Pancreas (tissue), 10 donors: ENCODE measurements at places on chromosomes 13 and 19. TPM values are rescaled to one million over a fixed set of nuclear protein-coding genes. Genes with fewer than 3 reads are reported as not detected.
A peak's percentile ranks its signal among the peaks of the same experiment; 100 is the strongest.

Gene CD70
- total RNA-seq, result not detected

Gene SULT2B1
- total RNA-seq, result 0.60 TPM

Gene TNFRSF19
- total RNA-seq, result 2.2 TPM

Gene TEX26
- total RNA-seq, result 0.17 TPM

Gene FXYD1
- 2.8 TPM for total RNA-seq

Gene ONECUT3
- not detected for total RNA-seq

Gene PSG1
- total RNA-seq, result not detected

DNA sequence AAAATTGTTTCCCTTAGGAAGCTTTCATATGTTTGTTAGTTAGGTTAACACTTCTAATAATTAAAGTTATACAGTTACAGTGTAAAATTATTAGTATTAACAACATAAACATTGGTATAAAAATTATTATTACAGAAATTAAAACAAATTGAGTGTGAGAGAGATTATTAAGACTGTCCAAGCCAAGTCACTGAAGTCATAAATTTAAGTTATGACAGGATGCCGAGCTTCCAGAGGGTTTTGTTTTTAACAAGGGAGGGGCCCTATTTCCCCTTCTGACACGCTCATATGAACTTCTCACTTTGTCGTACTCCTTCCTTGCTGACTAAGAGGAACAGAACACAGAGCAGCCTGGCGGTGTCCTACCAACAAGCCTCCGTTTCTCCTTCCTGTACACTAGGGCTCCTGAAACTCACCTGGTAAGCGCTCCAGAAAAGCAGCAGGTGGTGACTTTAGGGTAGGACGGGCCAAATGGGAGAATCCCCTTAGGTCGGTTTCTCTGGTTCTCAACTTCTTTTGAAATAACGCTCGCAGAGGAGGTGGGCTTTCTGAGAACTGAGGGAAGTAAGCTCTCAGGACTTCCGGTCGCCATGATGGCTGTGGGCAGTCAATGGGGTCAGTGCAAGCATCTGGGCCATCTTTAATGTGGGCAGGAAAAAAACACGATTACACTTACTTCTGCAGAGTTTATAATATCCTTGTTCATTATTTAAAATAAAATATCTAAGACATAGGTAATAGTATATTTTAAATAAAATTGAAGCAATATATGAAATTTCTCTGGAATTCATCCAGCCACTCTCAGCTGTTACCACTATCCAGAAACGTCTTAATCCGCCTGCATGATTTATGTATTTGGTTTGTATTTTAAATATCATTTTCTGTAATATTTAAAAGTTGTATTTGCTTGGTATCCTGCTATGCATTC, at the start of gene CARD8:
Gene CARD8, minus strand, starts transcription at position 537 of the 928 bp plus-strand sequence. CDS start 14,892 bp downstream, outside the sequence.
- peak; percentile 84 for DNase-seq

- DNase-seq, result no peak
Measured at GRCh38 chr19:34418300-34418699, 9.9 kb upstream of the UBA2 start.

DNA sequence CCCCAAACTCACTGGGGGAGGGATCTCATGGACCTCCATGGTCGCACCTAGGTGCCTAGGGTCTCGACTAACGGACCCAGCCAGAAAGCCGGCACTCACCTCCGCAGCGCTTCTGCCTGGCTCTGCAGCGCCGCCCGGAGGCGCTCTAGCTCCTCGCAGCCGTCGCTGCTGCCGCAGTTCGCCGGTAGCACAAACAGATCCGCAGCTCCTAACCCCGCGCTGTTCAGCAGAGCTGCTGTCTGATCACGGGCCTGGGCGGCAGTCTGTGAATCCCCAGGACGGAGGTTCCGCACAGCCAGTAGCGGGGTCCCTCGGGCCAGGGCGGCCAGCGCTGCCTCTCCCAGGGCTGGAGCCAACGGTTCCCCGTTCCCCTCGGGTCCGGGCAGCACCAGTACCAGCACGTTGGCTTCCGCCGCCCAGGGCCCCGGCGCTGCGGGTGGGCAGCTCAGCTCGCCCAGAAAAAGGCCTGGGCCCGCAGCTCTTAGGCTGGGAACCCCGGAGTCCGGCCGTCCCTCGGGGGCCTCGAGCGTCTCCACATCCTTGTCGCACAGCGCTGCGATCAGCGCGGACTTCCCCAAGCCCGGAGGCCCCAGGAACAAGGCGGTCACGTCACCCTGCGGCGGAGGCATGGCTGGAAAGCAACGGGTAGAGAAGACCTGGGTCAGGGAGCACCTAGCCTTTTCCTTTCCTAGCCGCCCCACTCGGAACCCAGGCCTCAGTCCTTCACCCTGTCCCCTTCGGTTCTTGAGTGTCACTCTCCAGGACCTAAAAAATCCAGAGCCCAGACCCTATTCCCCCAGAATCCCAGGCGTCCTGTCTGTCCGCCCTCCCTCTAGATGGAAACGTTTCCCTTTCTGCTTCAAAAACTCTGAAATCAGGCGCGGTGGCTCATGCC, 977 bp downstream of the IRGQ start:
- DNase-seq, result peak; percentile 75

GRCh38 chr13:33072282-33072681, 56.1 kb downstream of the KL start:
- DNase-seq, result no peak

DNA sequence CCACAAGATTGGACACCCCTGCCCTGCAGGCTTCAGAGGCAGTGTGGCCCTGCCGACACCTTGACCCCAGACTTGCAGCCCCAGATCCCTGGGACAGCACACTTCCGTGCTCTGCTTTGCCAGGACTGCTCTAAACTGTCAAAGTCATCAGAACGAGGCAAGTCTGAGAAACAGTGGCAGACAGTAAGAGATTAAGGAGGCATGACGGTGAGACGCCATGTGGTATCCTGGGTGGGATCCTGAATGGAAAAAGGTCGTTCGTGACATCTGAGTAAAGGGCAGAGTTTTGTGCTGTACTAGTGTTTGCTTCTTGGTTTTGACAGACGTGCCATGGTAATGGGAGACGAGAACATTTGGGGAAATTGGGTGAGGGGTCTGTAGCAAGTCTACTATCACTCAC, 13.8 kb downstream of the ZNF579 start:
- no peak for DNase-seq

DNA sequence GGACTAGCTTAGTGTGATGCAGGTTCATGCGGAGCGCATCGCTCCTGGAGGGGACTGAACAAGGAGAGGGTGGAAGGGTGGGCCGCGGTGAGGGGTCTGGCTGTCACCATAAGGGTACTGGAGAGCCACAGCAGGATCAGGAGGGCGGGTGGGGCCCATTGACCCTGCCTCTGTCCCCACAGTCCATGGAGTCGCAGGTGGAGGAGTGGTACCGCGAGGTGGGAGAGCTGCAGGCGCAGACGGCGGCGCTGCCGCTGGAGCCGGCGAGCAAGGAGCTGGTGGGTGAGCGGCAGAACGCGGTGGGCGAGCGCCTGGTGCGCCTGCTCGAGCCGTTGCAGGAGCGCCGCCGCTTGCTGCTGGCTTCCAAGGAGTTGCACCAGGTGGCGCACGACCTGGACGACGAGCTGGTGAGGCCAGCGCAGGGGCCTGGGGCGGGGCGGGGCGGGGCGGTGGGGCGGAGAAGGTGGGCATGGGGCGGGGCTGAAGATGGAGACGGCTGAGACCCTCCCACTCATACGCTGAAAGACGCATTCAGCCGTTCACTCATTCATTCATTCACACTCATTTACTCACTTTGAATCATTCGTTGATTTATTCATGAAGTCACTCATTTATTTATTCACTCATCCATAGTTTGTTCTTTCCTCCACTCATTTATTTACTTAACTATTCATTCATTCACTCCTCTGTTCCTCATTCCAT, 27.5 kb upstream of the SHKBP1 start:
- peak; percentile 84 for DNase-seq

DNA sequence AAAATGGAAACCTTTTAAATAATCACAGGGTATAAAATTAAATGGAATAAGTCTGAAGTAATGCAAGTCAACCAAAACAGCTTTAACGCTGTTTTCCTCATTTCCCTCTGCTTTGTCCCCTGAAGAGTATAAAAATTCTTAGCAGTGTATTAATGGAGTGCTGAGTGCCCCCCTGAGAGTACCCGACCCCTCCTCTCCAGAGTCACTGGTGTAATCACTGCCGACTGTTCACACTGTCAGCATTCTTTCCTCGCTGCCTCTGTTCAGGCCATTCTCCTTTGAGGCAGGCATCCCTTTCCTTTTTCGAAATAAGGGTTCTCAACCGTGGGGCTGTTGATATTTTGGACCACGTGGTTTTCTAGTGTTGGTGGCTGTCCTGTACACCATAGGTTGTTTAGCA, 146.9 kb upstream of the SLC10A2 start:
- DNase-seq, result no peak

DNA sequence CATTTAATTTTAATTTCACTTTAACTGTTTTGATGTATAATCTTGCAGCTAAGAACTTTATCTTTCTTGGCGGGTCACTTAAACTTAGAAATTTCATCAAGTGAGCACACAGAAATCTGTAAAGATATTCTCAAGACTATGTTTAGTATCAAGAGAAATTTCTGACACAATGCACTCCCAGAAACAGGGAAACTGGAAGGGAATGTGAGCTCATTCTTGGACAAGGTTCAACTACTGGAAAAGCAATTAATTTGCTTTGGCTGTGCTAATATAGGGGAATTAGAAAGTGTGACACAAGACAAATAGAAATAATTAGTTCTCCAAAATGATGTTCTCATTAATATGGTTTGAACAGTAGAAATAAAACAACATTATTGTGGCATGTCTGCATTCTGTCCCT, 402.3 kb downstream of the DACH1 start:
- no peak for DNase-seq

GRCh38 chr13:62767473-62767872, 1351.8 kb upstream of the PCDH20 start:
- peak; percentile 23 for DNase-seq

GRCh38 chr13:23724196-23724970, 154.2 kb downstream of the TNFRSF19 start:
- DNase-seq, result no peak

DNA sequence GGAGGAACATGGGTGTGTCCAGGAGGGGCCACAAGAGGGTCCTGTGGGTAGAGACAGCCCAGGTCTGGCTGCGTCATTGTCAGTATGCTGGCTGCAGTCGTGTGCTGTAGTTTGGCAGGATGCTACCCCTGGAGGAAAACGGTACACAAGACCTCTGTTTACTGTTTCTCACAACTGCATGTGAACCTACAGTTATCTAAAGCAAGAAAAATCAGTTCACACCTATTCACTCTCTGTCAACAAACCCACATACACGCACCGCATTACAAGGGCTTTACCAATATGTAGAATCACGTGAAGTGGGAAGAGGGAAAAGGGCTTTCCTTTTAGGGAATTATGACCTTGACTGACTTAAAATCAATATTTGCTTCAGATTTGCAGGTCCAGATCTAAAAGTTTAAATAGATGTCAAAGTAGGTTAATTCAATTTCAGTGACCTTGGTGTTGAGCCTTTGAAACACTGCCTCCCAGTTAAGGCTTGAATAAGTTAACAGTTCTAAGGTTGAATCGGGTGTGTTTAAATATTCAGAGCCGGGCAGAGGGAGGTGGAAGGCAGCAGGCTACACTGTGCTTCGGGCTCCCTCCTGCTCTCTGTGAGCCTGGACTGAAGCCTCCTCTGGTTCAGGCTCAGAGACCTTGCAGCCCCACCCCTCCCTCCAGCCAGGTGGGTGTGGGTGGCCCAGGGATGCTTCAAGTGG, 17.2 kb upstream of the MCF2L start:
- no peak for DNase-seq

GRCh38 chr19:52297601-52298364, 814 bp downstream of the ZNF480 start:
- DNase-seq, result no peak

GRCh38 chr13:44927968-44928367, 61.3 kb downstream of the NUFIP1 start:
- no peak for DNase-seq

GRCh38 chr13:35598233-35598632, 121.7 kb upstream of the MAB21L1 start:
- no peak for DNase-seq

- peak; percentile 91 for DNase-seq
Measured at GRCh38 chr19:48859711-48860572, 8.5 kb downstream of the PLEKHA4 start.

DNA sequence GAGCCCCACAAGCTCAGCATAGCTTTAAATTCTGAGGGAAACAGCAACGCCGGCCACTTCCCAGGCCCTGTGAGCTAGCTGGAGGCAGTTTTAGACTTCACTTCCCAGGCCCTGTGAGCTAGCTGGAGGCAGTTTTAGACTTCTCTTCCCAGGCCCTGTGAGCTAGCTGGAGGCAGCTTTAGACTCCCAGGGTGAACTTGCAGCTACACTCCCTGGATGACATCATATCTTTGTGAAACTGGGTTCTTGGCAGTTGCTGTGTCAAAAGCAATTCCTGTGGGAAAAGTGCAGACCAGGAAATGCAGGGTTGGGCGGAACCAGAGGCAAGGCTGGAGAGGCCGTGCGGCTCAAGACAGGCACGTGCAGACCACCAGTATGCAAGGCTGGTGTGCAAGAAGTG, 12.7 kb downstream of the SOX1 start:
- no peak for DNase-seq

DNA sequence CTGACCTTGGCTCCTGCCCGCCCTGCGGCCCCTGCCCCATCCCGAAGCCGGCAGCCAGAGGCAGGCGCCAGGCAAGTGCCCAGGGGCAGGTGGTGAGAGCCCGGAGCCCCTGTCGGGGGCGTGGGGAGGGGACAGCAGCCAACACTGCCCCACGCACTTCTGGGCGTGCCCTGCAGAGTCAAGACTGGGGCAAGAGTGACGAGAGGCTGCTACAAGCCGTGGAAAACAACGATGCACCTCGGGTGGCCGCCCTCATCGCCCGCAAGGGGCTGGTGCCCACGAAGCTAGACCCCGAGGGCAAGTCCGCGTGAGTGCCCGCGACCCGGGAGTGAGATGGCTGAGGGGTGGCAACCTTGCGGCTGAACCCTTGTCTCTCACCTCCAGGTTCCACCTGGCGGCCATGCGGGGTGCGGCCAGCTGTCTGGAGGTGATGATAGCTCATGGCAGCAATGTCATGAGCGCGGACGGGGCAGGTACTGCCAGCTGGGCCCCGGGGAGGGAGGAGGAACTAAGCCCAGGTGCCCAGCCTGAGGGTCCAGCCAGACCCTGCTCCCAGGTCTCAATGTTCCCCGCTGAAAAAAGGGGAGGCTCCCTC, 17.3 kb downstream of the ANKRD24 start:
- DNase-seq, result peak; percentile 66

DNA sequence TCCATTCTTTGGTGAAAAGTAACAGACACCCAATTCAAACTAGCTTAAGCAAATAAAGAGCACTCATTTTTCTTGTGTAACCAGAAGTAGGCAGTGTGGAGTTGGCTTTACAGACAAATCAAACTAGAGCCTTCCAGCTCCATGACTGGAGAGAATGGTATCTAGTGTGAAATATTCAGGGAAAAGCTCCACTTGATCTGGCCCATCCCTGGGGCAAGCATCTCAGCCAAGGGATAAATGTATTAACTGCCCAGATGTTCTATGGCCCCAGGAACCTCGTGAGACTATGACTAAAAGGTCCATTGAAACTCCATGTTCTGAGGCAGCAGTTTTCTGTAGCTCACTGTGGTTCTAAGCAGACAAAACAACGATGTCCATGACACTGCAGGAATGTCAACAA, 49.9 kb downstream of the TBC1D4 start:
- DNase-seq, result no peak

DNA sequence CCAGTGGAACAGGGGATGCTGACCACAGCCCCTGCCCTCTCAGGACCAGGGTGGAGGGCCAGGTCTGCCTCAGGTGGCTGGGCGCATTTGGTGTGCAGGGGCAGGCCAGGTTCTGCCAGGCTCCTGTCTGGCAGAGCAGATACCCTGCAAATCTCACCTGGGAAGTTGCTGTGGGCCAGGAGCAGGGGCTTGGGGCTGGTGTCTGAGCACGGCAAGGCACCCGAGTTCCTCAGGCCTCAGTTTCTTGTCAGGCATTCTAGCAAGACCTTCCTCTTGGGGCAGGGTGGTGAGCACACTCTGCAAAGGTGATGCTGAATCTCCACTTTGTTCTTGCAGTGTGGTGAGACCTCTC, 1.1 kb downstream of the CRTC1 start:
- no peak for DNase-seq
